ENCODE measurements at places on chromosomes 3 and 15.

DNA sequence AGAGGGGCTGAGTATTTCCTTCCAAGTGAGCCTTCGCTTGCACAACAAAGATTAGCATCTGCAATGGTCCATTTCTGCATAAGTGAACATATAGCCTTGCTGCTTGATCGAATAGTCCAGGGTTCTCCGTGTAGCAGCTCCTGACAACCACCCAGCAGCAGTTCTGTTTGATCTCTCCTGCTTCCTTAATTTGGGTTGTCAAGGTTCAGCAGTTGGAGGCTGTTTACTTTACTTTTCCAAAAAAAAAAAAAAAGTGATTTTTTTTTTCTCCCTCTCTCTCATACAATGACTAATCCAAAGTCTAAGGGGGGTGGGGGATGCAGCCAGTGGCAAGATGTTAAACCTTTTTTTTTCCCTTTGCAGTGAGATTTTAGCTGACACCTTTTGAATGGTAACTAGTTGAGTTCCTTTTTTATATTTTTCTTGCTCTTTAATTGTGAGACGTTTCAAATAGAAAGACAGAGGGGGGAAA, 3.6 kb downstream of the FOXP1 start:
- DNase-seq: no peak

DNA sequence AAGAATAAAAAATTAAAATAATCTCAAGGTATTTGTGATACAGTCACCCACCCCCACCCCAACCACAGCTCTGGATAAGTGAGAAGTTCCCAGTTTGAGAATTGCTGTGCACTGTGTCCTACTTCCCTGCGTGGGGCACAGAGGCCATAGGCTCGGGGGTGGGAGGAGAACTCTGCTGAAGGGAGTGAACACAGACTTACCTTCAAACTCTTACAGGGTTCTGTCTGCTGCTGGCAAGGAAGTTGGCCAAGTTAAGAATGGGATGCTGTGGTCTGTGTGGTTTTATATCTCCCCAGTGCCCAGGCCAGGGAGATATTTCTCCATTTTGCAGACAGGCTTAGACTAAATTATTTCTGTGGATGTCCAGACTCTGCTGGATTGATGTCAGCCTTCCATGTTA, 37.6 kb downstream of the SPTSSB start:
- no peak for DNase-seq

GRCh38 chr15:84734794-84735479, 13.5 kb upstream of the ZNF592 start:
- DNase-seq: peak; percentile 66

- no peak for DNase-seq
Observed at GRCh38 chr3:146241523-146242240, 9.2 kb downstream of the PLSCR4 start.

DNA sequence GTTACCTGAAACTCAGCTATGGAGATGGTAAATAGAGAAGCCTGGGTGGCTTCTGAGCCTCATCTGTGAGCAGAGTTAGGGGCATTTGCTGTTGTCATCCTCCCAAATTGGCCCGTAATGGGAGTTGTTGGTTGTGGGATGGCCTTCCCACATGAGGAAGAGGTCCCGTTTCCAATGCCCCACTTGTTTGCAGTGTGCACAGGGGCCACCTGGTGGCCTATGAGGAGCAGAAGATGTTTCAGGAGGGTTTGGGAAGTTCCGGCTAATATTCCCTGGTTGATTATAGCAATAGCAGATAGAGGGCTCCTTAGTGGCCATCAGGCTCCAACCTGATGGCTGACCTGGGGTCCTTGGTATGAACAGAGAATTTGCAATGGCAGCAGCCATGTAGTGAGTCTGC, 1546.5 kb downstream of the OTOL1 start:
- DNase-seq: no peak

- no peak for DNase-seq
Observed at GRCh38 chr15:57662802-57663201, 43.7 kb upstream of the POLR2M start.

GRCh38 chr3:58591517-58592510, 14.6 kb upstream of the FAM107A start:
- DNase-seq: no peak

- no peak for DNase-seq
Observed at GRCh38 chr3:180749322-180749721, 70.0 kb upstream of the CCDC39 start.

DNA sequence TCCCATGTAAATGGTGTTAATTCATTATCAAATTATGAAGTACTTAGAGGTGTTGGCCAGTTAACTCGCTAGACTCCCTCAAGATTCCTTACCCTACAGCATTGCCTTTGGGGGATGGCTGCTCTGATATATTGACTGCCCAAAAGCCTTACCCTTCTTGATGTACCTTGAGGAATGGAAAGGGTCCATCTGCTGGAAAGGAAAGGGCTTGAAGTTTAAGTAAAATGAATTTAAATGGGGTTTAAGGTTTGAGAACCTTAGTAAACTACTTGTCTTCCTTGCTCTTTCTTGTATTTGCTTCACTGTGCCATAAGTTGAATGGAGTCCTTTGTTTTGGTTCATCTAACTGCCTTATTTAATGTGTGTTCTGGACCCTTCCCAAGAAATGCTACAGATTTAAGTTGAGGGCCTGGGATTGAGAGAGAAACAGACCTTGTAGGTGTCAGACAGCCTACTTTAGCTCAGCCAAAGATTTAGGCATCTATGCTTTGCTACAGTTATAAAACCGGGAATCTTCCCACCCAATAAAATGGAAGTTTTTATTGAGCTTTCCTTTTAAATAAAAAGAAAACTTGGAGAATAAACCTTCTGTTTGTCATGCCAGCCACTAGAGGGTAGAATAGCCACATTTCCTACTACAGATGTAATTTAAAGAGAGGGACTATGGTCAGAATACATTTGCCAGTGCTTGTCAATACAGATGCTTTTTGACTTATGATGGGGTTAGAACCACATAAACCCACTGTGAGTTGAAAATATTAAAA, 25.3 kb downstream of the CMSS1 start:
- DNase-seq: no peak

DNA sequence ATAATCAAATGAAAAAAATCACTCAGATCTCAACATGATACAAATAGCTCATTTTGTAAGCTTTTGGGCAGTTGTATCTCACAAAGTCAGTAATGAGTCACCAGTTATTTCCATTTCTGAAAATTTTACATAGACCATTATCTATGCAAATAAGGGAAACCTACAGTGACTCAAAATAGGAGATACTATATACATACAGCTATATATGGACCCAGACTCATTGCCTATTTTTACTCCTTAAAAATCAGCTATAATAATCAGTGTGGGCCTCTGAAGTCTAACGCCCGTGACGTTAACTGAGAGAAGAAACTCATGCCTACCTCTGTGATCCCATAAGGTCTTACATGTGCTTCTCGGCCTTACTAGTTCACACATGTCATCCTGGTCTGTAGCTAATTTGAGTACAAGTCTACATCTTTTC, 31.6 kb downstream of the LRIG1 start:
- no peak for DNase-seq

- no peak for DNase-seq
Observed at GRCh38 chr15:84398763-84399701, 163.5 kb downstream of the GOLGA6L4 start.

- no peak for DNase-seq
Observed at GRCh38 chr3:144263706-144264105, 292.1 kb downstream of the DIPK2A start.

- no peak for DNase-seq
Observed at GRCh38 chr3:48194446-48195071, 6.3 kb upstream of the CDC25A start.

DNA sequence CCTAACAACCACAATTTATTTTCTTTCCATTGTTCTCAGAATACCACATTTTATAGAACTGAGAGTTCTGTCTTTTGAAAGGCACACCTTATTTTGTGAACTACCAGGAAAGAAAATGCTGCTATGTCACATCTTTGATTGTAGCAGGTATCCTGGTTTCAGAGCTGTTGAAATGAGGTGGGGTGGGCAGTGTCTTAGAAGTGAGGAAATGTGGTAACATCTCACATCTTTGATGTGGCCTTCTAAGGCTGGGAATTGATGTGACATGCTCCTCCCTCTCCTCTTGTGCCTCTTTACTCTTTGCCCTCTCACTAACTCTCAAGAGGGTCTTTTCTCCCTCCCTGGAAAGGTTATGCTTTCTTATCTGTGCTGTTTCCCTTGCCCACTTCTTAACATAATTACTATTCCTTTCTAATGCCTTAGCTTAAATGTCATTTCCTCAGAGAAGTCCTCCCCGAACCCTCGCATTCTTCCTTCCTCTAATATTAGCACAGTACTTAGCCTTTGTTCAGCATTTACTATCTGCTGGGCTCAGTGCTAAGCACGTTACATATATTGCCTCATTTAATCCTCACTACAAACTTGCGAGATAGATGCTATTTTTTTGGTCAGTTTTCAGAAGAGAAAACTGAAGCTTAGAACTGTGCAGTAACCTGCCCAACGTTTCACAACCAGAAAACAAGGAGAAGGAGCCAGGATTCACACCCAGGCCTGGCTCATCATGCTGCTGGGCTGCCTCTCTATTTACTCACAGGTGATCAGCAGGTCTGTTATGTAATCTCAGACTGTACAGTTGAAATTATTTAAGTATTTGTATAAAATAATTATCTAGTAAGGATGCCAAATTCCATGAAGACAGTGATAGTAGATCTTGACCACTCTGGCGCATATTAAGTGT, 24.0 kb upstream of the SPTSSB start:
- DNase-seq: peak; percentile 18

DNA sequence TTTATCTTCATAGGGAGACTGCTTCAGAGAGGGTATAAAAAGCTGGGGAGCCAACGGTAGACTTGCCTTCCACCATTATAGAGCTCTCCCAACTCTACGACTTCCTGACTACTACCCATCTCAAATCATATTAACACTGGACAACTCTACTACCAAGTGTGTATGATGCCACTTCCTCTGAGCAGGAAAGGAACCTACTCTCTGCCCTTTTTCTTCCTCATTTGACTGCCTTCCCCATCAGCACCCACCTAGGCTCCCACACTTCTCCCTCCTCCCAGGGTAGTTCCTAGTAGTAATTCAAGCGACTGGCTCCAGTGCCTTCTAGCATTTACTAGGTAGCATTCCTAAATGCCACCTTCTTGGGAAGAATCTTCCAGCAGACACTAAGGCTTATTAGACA, 24.5 kb upstream of the TBL1XR1 start:
- DNase-seq: no peak

- no peak for DNase-seq
Observed at GRCh38 chr15:61331019-61331418, 101.9 kb upstream of the RORA start.

DNA sequence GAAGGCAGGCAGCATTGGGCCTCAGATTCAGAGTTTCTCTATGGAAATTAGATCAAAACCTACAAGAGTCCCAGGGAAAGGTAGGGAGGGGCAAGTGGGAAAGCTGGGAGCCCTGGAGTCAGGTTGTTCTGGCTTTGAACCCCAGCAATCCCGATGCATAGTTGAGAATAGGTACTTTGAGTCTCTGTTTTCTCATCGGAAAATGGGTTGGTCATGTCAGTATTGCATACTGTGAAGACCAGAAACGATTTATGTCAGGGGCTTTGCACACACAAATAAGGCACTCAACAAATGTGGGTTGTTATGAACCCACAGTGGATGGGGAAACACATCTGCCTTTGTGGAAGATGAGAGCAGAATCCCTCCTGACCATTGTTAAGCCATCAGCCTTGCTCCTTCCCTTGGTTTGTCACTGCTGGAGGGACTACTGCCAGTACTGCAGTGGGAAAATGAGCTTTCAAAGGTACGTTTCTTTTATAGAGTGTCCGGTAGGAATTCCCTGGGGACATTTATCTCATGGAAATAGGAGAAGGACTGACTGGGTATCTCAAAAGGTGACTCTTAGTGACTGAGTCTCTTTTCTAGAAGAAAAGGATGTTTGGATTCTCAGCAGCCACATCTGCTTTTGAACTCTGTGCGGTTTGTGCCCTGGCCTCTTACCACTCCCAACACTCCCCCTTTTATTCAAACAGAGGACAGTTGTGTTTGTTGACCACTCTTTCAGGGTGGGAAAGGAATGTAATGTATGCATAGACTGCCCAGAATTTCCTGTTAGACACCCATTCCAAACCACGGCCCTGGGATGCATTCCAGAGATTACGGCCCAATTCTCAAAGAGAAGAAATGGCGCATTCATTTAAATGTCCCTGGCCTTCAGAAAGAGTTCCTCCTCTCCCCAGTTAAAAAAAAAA, 54.6 kb upstream of the VILL start:
- no peak for DNase-seq

- DNase-seq: no peak
Observed at GRCh38 chr15:42314818-42315217, 41.6 kb upstream of the TMEM87A start.

DNA sequence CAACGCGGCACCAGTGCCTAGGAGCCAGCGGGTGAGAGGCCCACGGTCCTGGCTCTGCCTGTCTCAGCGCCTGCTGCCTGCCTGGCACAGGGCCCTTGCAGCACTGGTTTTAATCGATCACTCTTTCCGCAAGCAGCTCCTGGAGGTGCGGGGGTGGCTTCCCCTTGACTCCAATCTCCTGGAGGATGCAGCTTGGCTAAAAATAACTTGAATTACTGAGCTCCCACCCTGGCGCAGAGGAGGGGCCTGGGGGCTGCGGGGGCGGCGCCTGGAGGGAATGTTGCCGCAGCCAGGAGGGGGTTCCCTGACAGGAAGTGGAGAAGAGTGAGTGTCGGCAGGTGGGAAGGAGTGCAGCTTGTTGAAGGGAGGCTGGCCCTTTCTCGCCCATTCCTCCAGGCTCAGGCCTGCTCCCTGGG, 9.9 kb upstream of the RPL29 start:
- DNase-seq: no peak

- no peak for DNase-seq
Observed at GRCh38 chr15:52523647-52524046, 5.0 kb downstream of the MYO5A start.

DNA sequence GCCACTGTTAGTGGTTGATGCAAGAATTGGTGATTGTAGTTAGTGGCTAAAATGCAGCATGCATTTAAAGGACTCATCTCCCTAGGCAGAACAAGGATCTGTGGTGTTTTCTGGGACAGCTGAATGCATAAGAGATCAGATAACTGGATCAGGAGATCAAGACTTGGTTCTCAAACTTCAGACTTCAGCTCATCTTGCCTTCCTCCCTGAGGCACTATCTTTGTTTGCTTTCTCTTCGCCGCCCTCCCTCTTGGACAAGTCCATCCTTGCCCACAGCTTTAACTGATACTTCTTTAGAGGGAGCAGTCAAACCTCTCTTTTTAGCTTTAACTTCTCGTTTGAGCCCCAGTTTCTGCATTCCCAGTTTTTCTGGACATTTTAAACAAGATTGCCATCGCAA, 195.4 kb upstream of the TPRG1 start:
- DNase-seq: no peak

DNA sequence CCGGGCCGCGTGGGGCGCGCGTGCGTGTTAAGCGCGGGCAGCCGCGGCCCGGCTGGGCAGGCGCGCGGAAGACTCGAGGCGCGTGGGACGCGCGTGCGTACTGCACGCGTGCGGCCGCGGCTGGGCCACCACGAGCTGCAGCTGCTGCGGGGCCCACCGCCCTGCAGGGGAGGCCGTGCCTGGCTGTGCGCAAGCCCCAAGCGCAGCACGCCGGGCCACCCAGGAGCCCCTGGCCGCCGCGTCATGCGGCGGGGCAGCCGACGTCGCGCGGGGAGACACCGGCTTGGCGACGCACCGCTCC, 590 bp upstream of the TRIM71 start:
- DNase-seq: no peak

GRCh38 chr3:59553076-59553475, 503.3 kb upstream of the CFAP20DC start:
- no peak for DNase-seq

Data from activated CD4-positive, alpha-beta T cell treated with anti-CD3 and anti-CD28 coated beads for 4 hours (primary cell).